Tibial artery (tissue), 4 donors: ENCODE measurements at places on chromosomes 5 and 9.

DNA sequence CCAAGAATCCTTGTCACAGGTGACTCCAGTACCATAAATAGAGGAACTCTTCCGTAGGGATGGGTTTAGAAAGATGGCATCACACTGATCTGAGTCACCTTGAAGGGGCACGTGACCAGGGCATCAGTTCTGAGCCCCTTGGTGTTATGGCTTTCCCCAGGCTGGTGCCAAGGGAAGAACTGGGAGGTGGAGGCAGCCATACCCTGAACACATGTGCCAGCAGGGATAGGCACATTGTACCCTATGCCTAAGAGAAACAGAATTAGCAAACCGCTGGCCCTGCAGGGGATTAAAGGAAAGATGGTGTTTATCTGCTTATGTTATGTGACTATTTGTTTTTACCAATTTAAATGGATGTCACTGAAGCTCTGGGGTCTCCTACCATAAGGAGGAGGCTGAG, 196.2 kb downstream of the RGS3 start:
- H3K4me1 ChIP-seq: peaks cover 7% of the 10 kb centered on the region
- no peak overlapping the region for H3K27ac ChIP-seq
- no peak for DNase-seq

DNA sequence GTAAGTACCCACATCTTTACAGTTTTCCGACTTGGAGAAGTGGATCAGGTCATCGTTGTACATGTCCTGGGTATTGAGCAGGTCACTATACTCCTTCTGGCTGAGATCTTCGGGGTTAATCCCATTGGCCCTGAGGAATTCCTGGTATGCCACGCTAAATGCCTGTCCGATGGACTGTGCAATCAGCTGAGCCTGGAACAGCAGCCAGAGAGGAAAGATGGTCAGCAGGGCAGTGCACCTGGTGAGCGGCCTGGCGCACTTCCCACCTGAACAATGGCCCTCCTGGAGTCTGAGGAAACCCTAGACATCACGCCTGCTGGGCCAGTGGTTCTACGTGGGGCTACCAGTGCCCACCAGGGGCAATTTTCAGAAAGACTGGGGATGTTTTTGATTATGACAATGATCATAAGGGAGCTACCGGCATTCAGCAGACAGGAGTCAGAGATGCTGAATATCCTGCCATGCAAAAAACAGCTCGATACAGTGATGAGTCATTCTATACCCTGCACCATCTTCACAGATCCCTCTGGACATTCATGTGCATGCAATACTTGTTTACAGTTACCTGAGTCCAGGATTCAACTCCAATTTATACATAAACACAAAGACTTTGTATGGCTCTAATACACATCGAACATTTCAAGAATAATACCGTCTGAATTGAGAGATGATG, 127.2 kb downstream of the ENTREP1 start:
- H3K27ac ChIP-seq: no peak overlapping the region
- no peak for DNase-seq
- H3K27me3 ChIP-seq: no peaks in the 10 kb centered on the region
- no peaks in the 10 kb centered on the region for H3K4me1 ChIP-seq
- peaks cover 58% of the 10 kb centered on the region for H3K36me3 ChIP-seq

- H3K4me3 ChIP-seq: peak within 1 kb of the TSS; percentile 51
- peak; percentile 48 for DNase-seq
- no peak within 1 kb of the TSS for H3K27ac ChIP-seq
- no peaks in the 10 kb centered on the region for H3K36me3 ChIP-seq
Measured at GRCh38 chr5:132812781-132813598, at the start of gene SOWAHA. Gene SOWAHA (plus strand): TSS chr5:132813302. CDS start chr5:132813622, 320 bp downstream.

GRCh38 chr9:98726735-98727134, 18.0 kb upstream of the GABBR2 start:
- no peaks in the 10 kb centered on the region for H3K36me3 ChIP-seq
- no peaks in the 10 kb centered on the region for H3K4me1 ChIP-seq
- peaks cover 26% of the 10 kb centered on the region for H3K27me3 ChIP-seq
- no peak overlapping the region for H3K4me3 ChIP-seq

- no peak for DNase-seq
- H3K27me3 ChIP-seq: no peaks in the 10 kb centered on the region
- H3K36me3 ChIP-seq: no peaks in the 10 kb centered on the region
- no peak overlapping the region for H3K27ac ChIP-seq
- no peak overlapping the region for H3K4me3 ChIP-seq
- peaks cover 13% of the 10 kb centered on the region for H3K4me1 ChIP-seq
Measured at GRCh38 chr5:54758038-54758437, 227.4 kb downstream of the ESM1 start.

DNA sequence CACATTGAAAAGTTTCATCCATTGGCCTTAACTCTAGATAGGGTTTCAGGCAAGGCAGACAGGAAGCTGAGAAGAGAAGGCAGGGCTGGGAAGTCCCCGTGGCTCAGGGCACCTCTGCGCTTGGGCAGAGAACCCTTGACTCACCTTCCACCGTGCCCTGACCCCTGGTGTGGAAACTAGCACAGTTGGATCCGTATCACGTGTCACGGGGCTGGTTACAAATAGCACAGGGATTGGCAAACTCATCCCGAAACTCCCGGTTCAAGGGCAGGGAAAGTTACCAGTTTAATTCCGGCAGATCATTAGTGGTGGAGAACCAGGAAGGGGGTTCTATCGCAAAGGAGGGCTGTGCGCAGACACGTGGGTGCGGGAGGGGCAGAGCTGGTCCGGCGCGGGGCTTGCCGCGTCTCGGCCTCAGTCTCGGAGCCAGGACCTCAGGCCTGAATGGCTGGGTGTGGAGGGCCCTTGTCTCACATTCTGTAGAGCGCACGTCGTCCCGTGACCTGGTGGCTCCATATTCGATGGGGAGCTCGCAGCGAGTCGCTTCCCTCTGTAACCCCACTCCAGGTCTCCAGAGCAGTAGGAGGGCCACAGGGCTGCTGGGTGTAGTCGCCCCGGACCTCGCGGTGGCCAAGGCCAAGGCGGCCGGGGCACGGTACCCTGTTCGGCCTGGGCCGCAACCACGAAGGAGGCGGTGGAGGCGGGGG, 771 bp upstream of the TMEM171 start:
- no peak for DNase-seq
- H3K27ac ChIP-seq: no peak overlapping the region
- H3K27me3 ChIP-seq: peaks cover 44% of the 10 kb centered on the region

- H3K4me3 ChIP-seq: peak overlapping the region; percentile 52
- H3K4me1 ChIP-seq: peaks cover 40% of the 10 kb centered on the region
- H3K36me3 ChIP-seq: no peaks in the 10 kb centered on the region
- DNase-seq: no peak
Measured at GRCh38 chr5:50968356-50969149, 302.1 kb downstream of the PARP8 start.

- peak overlapping the region; percentile 74 for H3K27ac ChIP-seq
- H3K27me3 ChIP-seq: no peaks in the 10 kb centered on the region
- peak; percentile 27 for DNase-seq
- H3K36me3 ChIP-seq: no peaks in the 10 kb centered on the region
Measured at GRCh38 chr5:96256795-96257470, 176.1 kb downstream of the PCSK1 start.

- H3K4me3 ChIP-seq: no peak overlapping the region
- H3K27ac ChIP-seq: no peak overlapping the region
- H3K27me3 ChIP-seq: no peaks in the 10 kb centered on the region
Measured at GRCh38 chr5:60685028-60685427, 14.9 kb downstream of the DEPDC1B start.

GRCh38 chr9:73179589-73179988, 27.9 kb downstream of the ANXA1 start:
- no peak overlapping the region for H3K4me3 ChIP-seq
- peak overlapping the region; percentile 48 for H3K27ac ChIP-seq
- no peaks in the 10 kb centered on the region for H3K36me3 ChIP-seq
- DNase-seq: no peak
- H3K4me1 ChIP-seq: no peaks in the 10 kb centered on the region

DNA sequence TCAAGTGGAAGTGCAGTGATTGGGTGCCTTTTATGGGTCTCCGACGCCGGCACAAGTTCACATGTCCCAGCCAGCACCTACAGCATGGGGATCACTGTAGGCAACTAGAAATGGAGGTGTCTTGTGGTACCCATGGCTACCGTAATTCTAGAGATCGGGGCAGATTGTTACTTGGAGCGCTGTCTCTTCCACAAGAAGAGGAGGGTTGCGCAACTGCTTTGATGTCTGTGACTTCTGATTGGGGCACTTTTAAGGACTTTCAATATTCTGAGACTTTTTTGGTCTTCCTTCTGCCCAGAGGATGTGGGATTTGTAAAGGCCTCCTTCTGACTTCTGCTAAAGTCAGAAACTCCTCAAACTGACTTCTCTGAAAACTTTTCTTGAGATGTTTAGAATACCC, 41.9 kb downstream of the GLRX start:
- H3K27me3 ChIP-seq: no peaks in the 10 kb centered on the region
- no peak overlapping the region for H3K4me3 ChIP-seq
- DNase-seq: no peak
- H3K27ac ChIP-seq: peak overlapping the region; percentile 66

DNA sequence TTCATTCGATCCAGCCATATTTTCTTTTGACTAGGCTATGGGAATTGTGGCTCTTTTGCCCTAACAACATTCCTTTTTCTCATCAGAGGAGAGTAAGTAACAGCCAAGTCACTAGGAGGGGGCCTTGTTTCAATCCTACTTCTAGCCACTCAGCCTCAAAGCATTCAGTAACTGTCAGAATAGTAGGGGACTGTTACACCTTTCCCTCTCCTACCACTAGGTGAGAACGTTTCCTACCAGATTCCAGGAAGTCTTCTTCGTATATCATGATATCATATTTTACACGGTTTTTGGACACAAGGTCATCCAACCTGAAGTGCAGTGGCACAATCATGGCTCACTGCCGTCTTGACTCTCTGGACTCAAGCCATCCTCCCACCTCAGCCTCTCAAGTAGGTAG, 171.3 kb upstream of the CDH12 start:
- H3K4me3 ChIP-seq: no peak overlapping the region
- no peaks in the 10 kb centered on the region for H3K36me3 ChIP-seq
- H3K4me1 ChIP-seq: no peaks in the 10 kb centered on the region
- DNase-seq: no peak
- H3K27ac ChIP-seq: no peak overlapping the region

GRCh38 chr5:167511-167910, 23.8 kb upstream of the LRRC14B start:
- H3K36me3 ChIP-seq: no peaks in the 10 kb centered on the region
- DNase-seq: no peak

DNA sequence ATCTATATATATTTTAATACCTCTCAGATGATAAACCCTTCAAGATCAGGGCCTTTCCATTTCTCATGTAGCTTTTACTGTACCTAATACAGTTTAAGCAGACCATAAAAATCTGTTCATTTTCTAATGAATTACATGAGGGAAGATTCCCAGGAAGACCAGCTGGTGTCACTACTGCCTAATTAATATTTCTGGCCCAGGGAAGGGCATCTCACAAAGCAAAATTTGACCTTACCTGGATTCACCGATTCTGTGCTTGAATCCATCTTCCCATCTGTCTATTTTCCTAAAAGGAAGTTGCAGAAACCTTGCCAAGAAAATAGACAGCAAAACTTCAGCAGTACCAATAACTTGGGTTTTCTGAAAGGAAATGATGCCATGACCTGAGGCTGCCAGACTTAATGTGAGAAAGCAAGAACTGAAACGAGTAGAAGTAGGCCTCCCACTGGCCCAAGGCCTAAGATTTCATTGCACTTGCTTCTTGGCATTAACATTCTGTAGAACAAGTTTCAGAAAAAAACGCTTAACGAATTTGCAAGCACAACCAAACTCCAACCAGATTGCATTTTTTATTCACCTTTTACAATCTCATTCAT, 83.0 kb upstream of the GLIS3 start:
- no peak for DNase-seq
- no peak overlapping the region for H3K27ac ChIP-seq
- no peaks in the 10 kb centered on the region for H3K36me3 ChIP-seq
- H3K4me3 ChIP-seq: no peak overlapping the region
- H3K27me3 ChIP-seq: no peaks in the 10 kb centered on the region

GRCh38 chr5:63070001-63070400, 491.4 kb downstream of the LRRC70 start:
- H3K4me3 ChIP-seq: no peak overlapping the region
- H3K27me3 ChIP-seq: no peaks in the 10 kb centered on the region
- H3K36me3 ChIP-seq: no peaks in the 10 kb centered on the region
- DNase-seq: no peak
- no peaks in the 10 kb centered on the region for H3K4me1 ChIP-seq

DNA sequence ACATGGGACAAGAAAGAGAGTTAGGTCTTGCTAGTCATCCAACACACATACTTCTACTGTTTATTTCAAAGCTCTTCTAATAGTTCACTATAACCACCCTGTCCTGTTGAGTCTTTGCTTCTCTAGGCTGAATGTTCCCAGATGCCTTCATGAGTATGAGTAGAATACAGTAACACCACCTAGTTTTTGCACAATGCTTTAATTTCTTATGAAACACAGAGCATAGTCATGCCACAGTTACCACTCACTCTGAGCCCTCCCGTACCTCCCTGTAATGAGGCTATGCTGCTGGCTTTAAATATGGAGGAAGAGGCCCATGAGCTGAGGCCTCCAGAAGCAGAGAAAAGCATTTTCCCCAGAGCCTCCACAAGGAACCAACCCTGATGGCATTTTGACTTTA, 75.0 kb upstream of the SLC1A3 start:
- no peaks in the 10 kb centered on the region for H3K36me3 ChIP-seq
- H3K27ac ChIP-seq: no peak overlapping the region
- H3K27me3 ChIP-seq: no peaks in the 10 kb centered on the region
- no peak for DNase-seq
- H3K4me1 ChIP-seq: peaks cover 3% of the 10 kb centered on the region
- no peak overlapping the region for H3K4me3 ChIP-seq

DNA sequence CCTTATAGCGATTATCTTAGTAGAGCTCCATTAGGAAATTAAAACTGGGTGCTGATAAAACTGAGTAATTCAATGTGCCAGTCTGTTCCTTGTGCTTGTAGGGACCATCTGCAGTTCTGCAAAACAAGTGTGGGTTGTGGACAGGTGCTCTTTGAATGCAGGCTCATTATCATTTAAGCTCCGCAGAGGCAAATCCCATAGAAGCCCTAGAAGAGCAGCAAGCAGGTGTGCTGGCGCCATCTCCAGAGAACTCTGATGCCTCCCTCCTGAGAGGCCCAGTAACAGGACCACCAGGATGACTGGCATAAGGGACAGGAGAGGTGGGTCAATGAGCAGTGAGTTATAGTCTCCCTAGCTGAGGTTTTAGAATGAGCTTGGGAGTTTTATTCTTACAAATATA, 1342.4 kb upstream of the DMAC1 start:
- DNase-seq: no peak
- no peak overlapping the region for H3K4me3 ChIP-seq
- H3K4me1 ChIP-seq: no peaks in the 10 kb centered on the region
- H3K36me3 ChIP-seq: no peaks in the 10 kb centered on the region

DNA sequence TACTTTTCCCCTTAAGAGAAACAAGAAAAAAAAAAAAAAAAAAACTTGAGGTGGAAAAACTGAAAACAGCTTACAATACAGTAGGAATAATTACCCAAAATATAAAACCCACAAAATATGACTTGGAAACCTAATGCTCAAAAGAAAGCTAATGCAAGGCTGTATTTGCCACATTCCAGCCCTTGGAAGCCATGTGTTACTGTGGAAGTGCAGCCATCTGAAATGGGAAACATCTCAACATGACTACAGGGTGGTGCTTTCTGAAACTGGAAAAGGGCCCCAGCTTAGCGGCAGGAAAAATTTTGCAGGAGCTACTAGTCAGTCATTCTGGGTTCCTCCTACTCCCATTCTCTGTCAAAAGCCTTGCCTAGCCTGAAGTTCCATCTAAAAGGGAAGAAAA, 20.4 kb downstream of the CDK5RAP2 start:
- no peak overlapping the region for H3K27ac ChIP-seq
- H3K36me3 ChIP-seq: peaks cover 3% of the 10 kb centered on the region
- no peaks in the 10 kb centered on the region for H3K27me3 ChIP-seq
- no peak for DNase-seq

- H3K27ac ChIP-seq: peak within 1 kb of the TSS; percentile 90
- peaks cover 10% of the 10 kb centered on the region for H3K4me1 ChIP-seq
- H3K36me3 ChIP-seq: no peaks in the 10 kb centered on the region
- peak; percentile 30 for DNase-seq
- H3K27me3 ChIP-seq: no peaks in the 10 kb centered on the region
Measured at GRCh38 chr5:78985116-78985724, at the start of gene ARSB. Gene ARSB (minus strand): TSS chr5:78985310. CDS start chr5:78985248, 62 bp downstream.
